Osteocyte (in vitro differentiated cells): ENCODE measurements at places on chromosomes 7 and 10. TPM values are rescaled to one million over a fixed set of nuclear protein-coding genes. Genes with fewer than 3 reads are reported as not detected.

DNA sequence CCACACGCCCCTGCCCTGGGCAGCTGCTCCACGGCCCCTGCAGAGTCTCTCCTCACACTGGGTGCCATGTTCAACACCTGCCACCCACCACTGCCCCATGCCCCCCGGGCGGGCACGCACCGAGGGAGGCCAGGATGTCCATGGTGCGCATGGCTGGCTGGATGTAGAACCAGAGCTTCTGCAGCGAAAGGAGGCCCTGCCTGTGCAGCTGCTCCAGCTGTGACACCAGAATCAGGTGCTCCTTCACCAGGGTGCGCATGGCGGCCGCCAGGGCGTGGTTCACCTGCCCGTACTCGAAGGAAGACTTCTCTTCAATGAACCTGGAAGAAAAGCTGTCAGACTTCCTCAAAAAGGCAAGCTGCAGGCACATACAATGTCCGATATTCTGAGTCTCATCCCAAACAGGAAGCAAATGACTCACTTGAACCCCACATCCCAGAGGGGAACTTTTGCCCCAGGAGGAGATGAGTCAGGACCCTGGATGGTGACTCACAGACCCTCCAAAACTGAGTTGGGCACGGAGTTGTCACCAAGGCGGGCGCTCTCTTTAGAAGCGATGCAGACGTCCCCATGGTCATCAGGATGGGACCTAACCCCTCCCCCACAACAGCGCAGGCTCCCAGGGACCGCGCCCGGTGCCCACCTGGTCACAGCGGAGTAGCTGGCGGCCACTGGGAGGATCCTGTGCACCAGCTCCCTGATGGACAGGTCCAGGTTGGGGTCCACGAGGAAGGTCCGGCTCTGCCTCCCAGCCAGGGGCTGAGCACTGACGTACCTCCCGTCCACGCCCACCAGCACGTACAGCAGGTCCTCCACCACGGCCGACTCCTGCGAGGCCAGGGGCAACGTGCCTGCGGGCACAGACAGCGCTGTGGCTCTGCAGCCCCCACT lies 15.5 kb downstream of the TUBGCP2 start:
- H3K4me1 ChIP-seq: peaks cover 13% of the 10 kb centered on the region
- no peak overlapping the region for H3K4me3 ChIP-seq
- H3K27ac ChIP-seq: no peak overlapping the region
- no peak for DNase-seq

Gene C10orf143
- 2.9 and 4.1 TPM in 2 replicates for total RNA-seq

GRCh38 chr7:148303295-148304082 lies 287.1 kb upstream of the C7orf33 start:
- H3K4me3 ChIP-seq: no peak overlapping the region
- peaks cover 6% of the 10 kb centered on the region for H3K4me1 ChIP-seq
- H3K27me3 ChIP-seq: no peaks in the 10 kb centered on the region
- no peaks in the 10 kb centered on the region for H3K36me3 ChIP-seq
- peak; percentile 51 for DNase-seq
- H3K27ac ChIP-seq: no peak overlapping the region

- peaks cover 31% of the 10 kb centered on the region for H3K36me3 ChIP-seq
- H3K4me3 ChIP-seq: no peak overlapping the region
- no peak overlapping the region for H3K27ac ChIP-seq
- DNase-seq: no peak
- H3K27me3 ChIP-seq: no peaks in the 10 kb centered on the region
Observed at GRCh38 chr7:124752310-124752709, 13.3 kb downstream of the GPR37 start.

Gene IDI2
- total RNA-seq: not detected in 2 replicates

DNA sequence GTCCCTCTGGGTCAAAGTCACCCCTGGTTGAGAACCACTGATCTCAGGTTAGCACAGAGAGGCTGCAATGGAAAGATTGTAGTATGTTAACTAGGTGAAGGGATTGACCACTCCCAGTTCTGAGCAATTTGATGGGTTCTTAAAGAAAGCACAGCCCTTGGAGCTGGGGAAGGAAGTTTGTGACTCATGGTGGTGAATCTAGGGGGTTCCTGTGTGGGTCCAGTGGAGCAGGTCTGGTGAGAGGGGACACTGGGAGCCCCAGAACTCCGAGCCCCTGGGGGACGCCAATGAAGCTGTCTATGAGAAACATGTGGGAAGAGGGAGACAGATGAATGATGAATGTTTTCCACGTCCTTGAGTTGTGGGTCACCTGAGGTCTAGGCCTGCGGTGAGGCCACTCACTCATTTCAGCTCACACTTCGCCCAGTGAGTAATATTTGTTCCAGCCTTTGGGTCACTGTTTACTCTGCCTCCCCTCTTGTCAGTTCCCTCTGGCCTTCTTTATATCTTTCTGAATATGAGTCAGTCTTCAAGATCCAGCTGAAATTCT lies 341.9 kb downstream of the LRMDA start:
- peaks cover 4% of the 10 kb centered on the region for H3K27me3 ChIP-seq
- H3K4me1 ChIP-seq: peaks cover 11% of the 10 kb centered on the region
- H3K4me3 ChIP-seq: no peak overlapping the region
- H3K36me3 ChIP-seq: no peaks in the 10 kb centered on the region
- no peak for DNase-seq

DNA sequence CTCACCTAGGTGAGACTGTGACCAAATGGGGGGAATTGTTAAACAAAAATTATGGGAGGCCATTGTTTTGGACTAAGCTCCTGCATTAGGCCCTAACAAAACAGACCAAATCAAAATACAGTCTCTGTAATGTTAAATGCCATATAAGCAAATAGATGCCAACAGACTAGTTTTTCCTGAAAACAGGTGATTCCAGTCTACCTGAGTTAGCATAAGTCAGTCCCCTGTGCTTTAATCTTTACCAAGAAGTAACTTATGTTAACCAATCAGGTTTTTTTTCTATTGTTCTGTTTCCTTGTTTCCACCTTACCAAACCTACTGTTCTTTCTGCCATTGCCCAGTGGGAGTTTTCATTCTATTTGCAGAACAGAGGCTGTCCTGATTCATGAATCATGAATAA lies 48.0 kb downstream of the PDZD8 start:
- H3K4me1 ChIP-seq: peaks cover 18% of the 10 kb centered on the region
- no peak overlapping the region for H3K27ac ChIP-seq
- peaks cover 2% of the 10 kb centered on the region for H3K36me3 ChIP-seq
- H3K4me3 ChIP-seq: no peak overlapping the region
- H3K27me3 ChIP-seq: no peaks in the 10 kb centered on the region

- no peak overlapping the region for H3K4me3 ChIP-seq
- peak; percentile 91 for DNase-seq
- H3K4me1 ChIP-seq: peaks cover 44% of the 10 kb centered on the region
- H3K27me3 ChIP-seq: no peaks in the 10 kb centered on the region
Observed at GRCh38 chr7:106021151-106022067, 58.3 kb downstream of the CDHR3 start.

DNA sequence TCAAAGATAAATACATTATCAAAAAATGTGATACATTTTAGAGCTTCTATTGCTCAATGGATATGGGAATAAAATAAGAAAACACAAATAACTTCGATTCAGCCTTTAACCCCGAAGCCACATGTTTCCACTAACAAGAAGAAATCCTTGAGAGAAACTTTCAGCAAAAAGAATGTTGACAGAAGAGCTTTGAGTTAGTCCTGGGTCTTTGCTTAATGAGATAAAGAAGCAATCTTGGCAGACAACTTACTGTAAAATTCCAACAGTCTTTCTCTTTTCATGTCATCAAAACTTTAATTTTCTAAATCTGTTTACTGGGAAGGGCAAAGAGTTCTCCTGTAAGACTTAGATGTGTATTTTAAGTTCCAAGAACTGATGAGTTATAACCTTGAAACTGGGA lies 810.2 kb downstream of the CNTNAP2 start:
- peaks cover 32% of the 10 kb centered on the region for H3K4me1 ChIP-seq
- H3K27ac ChIP-seq: no peak overlapping the region
- H3K27me3 ChIP-seq: no peaks in the 10 kb centered on the region
- no peak for DNase-seq
- H3K36me3 ChIP-seq: no peaks in the 10 kb centered on the region

Gene PCGF5
- 27.8 and 31.2 TPM in 2 replicates for total RNA-seq

Gene CPN1
- total RNA-seq: not detected in 2 replicates

- no peak overlapping the region for H3K27ac ChIP-seq
- peaks cover 51% of the 10 kb centered on the region for H3K27me3 ChIP-seq
- no peaks in the 10 kb centered on the region for H3K36me3 ChIP-seq
- H3K4me3 ChIP-seq: no peak overlapping the region
Observed at GRCh38 chr10:101321073-101321472, 32.9 kb upstream of the BTRC start.

Gene ADAM12
- 41.7 and 45.6 TPM in 2 replicates for total RNA-seq

DNA sequence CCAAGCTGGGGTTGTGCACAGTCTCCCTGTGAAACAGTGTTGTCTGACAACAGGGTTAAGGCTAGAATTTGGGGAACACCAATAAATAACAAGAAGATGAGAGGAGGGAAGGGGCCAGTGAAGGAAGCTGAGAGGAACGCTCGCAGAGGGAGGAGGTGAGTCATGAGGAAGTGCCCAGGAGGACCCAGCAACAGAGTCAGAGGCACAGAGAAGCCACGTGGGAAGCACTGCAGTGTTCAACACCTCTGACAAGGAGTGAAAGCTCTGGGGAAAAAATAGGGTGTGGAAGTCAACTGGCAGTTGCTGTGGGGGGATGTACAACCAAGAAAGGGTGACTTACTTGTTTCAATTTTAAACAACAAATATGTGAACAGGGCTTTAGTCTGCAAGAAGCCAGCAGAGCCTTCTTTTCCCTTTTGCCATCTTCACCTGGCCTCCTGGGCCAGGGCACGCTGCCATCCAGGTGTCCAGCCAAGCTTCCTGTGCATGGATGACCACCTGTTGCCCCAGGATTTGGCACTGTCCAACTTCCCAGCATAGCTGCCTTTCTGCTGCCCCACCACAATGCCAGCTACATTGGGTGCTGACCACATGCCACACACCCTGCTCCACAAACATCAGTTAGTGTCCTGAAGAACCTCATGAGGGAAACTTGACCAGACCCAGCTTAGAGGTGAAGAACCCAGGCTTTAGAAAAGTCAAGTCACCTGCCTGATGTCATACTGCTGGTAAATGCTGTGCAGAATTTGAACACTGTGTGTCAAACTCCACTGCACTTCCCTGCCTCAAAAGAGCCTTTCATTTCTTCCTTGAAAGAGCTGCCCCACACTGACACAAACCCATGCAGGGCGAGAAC lies 69.6 kb downstream of the ATXN7L1 start:
- H3K4me3 ChIP-seq: no peak overlapping the region
- DNase-seq: no peak
- peaks cover 27% of the 10 kb centered on the region for H3K4me1 ChIP-seq
- H3K36me3 ChIP-seq: peaks cover 2% of the 10 kb centered on the region

DNA sequence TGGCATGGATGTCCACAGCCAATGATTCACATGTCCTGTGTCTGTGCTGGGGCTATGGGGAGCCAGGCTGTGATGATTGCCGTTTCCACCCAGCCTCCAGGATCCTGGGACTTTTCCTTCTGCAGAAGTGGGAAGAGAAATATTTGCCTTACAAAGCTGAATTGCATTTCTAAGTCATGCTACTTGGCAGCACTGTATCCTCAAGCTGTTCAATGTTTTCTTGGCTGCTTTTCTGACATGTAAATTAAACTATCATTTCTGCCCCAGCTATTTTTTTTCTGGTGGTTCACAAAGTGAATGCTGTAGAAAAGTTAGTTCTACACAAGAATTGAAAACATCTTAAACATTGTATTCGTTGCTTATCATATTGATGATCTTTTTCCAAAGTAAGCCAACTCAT lies 51.9 kb upstream of the TCERG1L start:
- no peaks in the 10 kb centered on the region for H3K4me1 ChIP-seq
- DNase-seq: no peak
- H3K4me3 ChIP-seq: no peak overlapping the region
- no peaks in the 10 kb centered on the region for H3K36me3 ChIP-seq
- H3K27me3 ChIP-seq: no peaks in the 10 kb centered on the region

Gene PSMC2
- total RNA-seq: 130 and 135 TPM in 2 replicates

DNA sequence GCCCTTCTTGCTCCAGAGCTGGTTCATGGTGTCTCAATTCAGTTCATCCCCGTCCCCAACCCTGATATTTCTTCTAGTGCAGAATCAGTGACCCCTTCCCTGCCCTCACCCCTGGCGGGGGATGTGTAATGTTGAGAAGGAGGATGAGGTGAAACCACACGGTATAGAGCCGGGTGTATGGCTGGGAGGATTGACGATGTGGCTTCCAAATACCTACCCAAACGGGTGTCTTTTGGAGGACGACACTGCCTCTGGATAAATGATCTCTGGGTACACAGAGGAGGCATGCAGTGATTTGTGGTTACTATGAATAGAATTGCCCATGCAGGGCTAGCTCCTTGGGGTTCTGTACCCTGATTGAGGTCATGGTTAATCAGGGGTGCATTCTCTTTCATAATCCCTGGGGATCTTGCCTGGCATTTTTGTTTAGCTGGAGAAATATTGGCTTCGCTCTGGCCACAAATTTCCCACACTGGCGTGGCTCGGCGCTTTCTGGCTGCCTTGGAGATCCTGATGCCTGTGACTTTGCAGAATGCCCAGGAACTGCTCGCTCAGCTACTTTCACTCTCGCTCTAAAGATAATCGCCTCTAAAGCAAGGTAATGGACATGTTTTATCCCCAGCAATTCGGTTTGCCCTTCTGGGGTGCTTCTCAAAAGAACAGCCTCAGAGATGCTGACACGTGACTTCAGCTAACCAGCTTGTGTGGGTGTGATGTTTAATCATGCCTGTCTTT lies 89.2 kb downstream of the RBM20 start:
- H3K4me1 ChIP-seq: no peaks in the 10 kb centered on the region
- H3K36me3 ChIP-seq: peaks cover 2% of the 10 kb centered on the region
- H3K27ac ChIP-seq: no peak overlapping the region
- H3K4me3 ChIP-seq: no peak overlapping the region
- H3K27me3 ChIP-seq: peaks cover 34% of the 10 kb centered on the region

DNA sequence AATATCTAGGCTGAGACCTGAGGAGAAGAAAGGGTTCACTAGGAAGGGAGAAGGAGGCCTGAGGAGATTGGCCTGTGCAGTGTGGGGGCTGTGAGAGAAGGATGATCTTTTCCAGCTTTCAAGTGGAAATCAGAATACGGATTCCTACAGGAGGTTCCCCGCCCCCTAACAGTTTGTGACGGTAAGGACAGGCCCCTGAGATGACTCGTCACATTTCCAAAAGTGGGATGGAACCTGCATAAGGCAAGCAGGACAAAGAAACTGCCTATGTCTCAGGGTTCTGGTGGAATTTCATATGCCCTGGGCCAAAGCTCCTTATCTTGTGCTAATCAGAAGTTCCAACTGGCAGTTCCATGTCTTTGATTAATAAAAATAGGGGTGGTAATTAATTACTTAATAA lies 275.6 kb downstream of the SNX10 start:
- no peaks in the 10 kb centered on the region for H3K27me3 ChIP-seq
- no peak overlapping the region for H3K4me3 ChIP-seq
- DNase-seq: no peak
- H3K4me1 ChIP-seq: no peaks in the 10 kb centered on the region
- no peaks in the 10 kb centered on the region for H3K36me3 ChIP-seq
- H3K27ac ChIP-seq: no peak overlapping the region

Gene ACBD7
- total RNA-seq: 0.73 and 0.86 TPM in 2 replicates

DNA sequence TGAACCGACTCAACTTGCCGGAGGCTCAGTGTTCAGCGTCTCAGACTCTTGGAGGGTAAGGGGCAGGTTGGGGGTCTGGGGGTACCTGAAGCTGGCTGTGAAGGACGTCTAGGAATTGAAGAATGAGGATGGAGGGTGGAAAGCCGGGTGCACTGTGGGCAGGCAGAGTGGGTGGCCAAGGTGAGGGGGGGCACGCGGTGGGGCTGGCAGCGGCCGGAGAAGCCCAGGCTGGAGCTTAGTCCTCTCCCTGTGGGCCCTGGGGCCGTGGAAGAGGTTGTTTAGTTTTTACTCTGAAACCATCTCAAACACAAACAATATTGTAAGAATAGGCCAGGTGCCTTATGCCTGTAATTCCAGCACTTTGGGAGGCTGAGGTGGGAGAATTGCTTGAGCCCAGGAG lies 83.4 kb downstream of the UNCX start:
- H3K36me3 ChIP-seq: no peaks in the 10 kb centered on the region
- H3K4me3 ChIP-seq: no peak overlapping the region
- DNase-seq: no peak
- no peaks in the 10 kb centered on the region for H3K4me1 ChIP-seq

Gene TFR2
- 0.19 and 0.31 TPM in 2 replicates for total RNA-seq
